ENCODE measurements at places on chromosomes 1 and 21. TPM values are rescaled to one million over a fixed set of nuclear protein-coding genes. Genes with fewer than 3 reads are reported as not detected.

The DPT gene
- 175 TPM for total RNA-seq

The MMEL1 gene
- 2.6 TPM for total RNA-seq

- no peak for DNase-seq
Measured at GRCh38 chr1:203703586-203703985, 61.4 kb upstream of the LAX1 start.

DNA sequence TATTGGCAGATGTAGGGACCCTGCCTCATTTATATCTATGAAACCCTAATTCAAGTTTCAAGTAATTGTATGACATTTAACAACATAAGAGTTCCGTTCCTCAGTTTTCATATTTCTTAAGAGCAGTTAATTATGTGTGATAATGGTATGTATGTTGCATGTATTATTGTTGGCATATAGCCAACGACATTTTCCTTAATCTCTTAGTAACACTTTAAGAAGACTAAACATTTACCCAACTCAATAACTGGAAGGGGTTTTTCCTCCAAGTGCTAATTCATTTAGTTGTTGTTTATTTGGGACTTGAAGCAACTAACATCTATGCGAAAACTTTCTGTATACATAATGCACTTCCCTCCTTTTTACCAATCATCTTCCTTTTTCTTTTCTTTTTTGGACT, 1.5 kb upstream of the RALGPS2 start:
- no peak for DNase-seq

The NUF2 gene
- total RNA-seq = 21.5 TPM

DNA sequence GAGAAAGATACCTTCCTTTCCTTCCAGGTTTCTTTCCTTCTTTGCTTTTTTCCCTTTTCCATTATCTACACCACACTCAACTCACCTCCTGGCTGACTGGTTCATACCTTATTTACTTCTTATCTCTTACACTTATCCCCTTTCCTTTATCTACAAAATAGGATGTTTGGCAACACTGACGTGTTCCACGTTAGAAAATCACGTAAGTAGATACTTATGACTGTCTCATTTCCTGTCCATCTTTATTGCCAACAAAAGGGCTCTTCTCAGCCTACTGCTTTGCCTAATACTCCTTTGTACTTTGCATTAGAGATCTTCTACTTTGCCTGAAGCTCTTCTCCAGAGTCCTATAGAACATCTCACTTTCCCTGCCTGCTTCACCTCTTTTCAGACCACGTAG, 25.1 kb downstream of the SYNJ1 start:
- DNase-seq = no peak

- DNase-seq = no peak
Measured at GRCh38 chr21:16007943-16008342, 278.2 kb downstream of the USP25 start.

Measured in urinary bladder (tissue), 4 donors.